ENCODE measurements at places on chromosomes 4 and X.

DNA sequence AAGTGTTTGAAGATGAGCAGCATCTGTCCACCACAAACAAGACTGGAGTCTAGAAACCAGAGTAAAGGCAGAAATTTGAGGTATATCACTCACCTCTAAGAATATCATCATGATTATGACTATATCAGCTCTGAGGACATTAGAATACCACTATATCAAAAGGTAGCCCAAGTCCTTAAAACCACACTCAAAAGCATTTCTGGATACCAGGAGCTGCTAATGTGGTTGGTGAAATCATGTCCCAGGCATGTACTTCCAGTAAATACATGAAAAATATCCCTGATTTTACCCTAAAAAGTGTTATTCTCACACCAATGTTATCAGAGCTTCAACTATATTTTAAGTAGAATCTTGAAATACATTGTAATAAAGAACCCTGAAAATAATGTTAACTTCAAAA lies 136.3 kb upstream of the SMAD1 start:
- no peak for DNase-seq

DNA sequence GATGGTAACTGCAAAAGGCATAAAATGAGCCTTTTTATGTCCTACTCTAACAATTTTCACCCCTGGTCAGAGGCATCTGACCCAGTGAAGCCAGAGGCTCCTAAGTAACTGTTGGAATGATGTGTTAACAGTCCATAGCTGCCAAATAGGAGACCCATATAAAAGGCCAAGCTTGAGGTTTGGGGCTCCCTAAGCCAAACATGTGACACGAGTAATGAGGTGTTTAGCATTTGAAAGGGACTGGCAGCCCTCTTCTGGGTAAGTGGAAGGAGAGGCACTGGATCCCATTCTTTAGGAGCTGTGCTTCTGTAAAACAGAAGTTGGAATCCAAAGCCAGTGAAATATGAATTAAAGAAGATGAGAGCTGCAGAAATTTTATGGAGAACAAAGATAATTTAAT lies 100.6 kb upstream of the PNPLA4 start:
- no peak for DNase-seq

DNA sequence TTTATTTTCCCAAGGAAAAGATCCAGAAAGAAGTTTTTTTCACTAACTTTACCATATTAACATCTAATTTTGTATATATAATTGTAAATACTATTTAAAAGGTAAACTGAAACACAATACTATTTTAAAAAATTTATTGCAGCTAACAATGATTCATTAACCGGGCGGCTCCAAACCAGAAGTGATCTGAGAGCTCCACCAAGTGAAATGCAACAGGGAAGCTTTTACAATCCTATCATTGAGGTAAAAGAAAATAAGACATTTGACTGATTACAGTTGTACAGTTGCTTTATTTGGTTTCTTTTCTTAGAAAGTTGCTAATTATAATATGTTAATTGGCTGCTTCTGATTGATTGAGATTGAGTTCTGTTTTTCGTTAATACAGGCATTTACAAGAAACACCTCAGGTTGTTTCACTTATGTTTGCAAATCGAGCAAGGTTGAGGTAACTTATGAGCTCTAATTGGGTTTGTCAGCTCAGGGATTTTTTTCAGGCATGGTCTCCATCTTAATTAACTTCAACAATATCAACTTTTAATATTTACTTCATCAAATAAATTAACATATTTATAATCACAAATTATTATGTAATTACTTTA lies 220.2 kb upstream of the UGT8 start:
- no peak for DNase-seq

- no peak for DNase-seq
Observed at GRCh38 chr4:8581094-8581861, 1.1 kb downstream of the GPR78 start.

GRCh38 chrX:71454222-71454621 lies 78.7 kb upstream of the OGT start:
- no peak for DNase-seq

GRCh38 chr4:132614682-132615081 lies 534.4 kb upstream of the PCDH10 start:
- DNase-seq = no peak
